Activated CD4-positive, alpha-beta T cell treated with anti-CD3 and anti-CD28 coated beads for 1 hour (primary cell): ENCODE measurements at places on chromosomes 16 and 17.

DNA sequence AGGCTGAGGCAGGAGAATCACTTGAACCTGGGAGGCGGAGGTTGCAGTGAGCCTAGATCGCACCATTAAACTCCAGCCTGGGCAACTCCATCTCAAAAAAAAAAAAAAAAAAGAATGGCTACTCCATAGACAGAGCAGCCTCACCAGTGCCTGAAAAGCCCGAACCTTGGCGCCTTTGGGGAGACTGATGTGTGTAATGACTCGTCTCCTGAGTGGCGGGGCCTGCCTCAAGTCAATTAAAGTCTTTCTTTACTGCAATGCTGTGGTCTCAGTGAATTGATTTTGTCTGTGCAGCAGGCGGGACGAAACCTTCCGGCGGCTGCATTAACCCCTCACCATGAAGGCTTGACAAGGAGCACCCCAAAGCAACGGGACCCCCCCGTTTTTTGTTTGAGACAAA, 3.5 kb upstream of the UQCC4 start:
- no peak for DNase-seq

GRCh38 chr16:3274490-3274889, 8.8 kb upstream of the ZNF263 start:
- DNase-seq, result no peak

DNA sequence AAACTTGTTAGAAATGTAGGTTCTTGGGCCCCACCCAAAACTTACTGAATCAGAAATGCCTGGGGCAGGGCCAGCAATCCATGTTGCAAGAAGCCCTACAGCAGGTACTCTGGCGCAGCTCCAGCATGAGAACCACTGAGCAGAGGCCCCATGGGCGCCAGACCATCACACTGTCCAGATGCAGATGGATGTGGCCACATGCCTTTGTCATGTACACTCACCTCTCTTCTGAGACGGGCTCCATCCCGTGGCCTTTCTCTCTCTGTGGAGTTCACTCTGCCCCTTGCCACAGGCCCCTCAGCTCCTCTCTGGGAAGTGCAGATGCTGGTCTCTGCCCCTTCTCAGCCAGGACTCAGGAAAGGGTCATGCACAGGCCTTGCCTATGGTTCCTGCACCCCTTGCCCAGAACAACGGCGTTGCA, 2.3 kb upstream of the CCNF start:
- DNase-seq, result no peak

DNA sequence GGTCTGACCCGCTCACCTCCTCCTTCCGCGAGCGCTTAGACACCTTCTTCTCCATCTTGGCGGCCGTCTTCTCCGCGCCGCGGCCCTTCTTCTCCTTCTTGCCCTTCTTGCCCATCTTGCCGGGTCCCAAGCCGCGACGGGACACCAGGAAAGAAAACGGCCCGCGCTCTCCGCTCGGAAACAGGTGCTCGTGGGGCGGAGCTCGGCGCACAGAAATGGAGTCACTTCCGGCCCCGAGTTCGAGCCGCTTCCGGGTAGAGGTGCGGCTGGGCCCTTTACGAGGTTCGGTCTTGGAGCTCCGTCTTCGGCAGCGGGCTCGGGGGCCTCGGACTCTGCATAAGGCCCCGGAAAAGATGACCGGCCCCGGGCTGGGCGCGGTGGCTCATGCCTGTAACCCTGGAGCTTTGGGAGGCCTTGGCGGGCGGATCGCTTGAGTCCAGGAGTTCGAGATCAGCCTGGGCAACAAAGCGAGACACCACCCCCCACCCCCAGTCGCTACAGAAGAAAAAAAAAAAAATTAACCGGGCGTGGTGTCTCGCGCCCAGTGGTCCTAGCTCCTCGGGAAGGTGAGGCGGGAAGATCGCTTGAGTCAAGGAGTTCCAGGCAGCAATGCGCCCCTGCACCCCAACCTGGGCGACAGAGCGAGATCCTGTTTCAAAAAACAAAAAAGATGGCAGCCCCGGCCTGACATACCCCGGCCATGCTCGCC, at the start of gene KLHDC4:
Gene KLHDC4, minus strand, starts transcription at position 211 of the 709 bp plus-strand sequence. Its CDS starts 96 bp downstream, at position 115.
- peak; percentile 84 for DNase-seq

DNA sequence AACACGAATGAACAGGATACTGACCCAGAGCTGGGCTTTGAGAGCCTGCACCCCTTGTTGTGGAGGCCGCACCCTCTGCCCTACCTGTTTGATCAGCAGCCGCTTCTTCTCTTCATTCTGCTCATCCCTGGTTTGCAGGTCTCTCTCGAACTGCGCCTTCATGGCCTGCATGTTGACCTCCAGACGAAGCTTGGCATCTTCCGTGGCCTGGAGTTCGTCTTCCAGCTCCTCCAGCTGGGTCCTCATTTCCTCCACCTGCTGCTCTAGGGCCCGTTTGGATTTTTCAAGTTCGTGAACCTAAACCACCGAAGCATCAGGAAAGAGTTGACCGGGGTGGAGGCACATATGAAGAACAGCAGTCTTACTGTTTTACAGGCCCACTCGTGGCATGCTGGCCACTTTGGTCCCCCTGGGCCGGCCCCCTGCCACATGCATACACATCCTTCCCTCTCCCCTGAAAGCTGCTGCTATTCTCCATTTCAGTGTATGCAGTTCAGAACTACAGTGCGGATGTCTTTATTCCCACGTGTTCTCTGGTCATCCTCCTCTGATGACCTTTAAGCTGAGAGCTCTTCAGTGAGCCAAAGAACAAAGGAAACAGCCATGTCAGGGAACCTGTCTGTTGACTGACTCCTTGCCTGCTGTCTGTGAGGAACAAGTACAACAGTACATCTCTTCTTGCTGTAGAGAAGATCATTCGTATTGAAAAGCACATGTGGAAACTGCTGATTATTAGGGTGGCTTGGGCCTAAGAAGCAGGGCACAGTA, 54.8 kb downstream of the NDEL1 start:
- DNase-seq, result no peak

GRCh38 chr17:19533036-19533717, 477 bp upstream of the SLC47A1 start:
- no peak for DNase-seq

DNA sequence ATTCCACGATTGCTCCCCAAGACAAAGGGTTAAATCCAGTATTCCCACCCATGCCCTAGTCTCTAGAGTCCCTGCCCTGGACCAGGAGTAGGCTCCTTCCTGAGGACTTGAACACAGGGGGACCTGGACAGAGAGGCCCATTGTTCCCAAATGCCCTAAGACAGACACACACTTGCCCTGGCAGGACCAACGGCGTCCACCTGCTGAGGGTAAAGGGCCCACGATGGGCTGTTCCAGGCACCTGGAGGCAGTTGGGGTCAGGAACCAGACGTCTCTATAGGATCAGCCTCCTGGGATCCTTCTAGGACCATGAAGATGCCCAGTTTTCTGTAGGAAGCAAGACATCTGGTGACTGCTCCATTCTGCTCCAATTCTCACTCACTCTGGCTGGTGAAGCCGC, 39.3 kb downstream of the TNFRSF13B start:
- no peak for DNase-seq

DNA sequence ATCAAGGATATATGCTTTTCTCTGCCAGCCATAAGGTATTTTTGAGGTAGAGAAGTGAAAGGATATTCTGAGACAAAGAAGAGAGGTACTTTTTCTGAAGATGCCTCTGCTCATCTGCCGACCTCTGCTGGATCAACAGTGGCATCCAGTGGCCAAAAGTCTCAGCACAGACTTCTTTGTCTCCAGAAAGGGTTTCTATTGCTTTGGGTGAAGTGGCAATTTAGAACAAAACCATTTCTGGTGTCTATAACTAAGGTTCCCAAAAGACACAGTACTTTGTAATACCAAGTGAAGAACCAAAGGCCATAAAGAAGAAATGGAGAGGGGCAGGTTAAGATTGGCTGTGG, 155.2 kb upstream of the C17orf78 start:
- DNase-seq, result no peak

- DNase-seq, result no peak
These were observed 40.1 kb downstream of the CMC2 start for GRCh38 chr16:80966617-80967016.

DNA sequence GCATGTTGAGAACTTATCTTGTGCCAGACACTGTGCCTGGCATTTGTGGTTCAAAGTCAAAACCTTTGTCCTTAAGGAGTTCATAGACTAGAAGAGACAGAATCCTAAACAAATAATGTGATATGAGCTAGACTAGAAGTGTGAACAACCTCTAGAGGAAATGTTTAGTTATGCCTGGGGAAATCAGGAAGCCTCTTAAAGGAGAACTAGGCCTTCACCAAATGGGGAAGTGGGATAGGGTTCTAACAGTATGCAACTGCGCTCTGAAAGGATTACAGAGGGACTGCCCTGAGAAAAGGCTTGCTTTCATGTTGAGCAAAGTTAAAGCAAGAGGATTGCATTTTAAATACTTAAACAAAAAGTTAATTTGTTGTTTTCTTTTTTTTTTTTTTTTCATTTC, 4.9 kb downstream of the RUNDC1 start:
- DNase-seq, result no peak

DNA sequence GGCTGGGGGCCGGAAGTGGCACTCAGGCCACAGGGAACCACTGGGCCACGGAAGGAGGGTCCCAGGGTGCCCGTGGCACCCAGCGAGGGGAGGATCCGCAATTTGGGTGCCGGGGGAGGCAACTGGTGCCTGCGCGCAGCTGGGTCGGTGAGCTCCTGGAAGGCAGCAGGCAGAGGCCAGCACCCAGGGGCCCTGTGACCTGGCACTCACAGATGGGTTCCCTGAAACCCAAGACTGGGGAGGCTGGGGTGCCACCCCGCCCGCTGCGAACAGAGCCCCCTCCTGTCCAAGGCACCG, 663 bp downstream of the SSTR5 start:
- no peak for DNase-seq

- DNase-seq, result no peak
These were observed 15.9 kb downstream of the POLR3E start for GRCh38 chr16:22312897-22313781.

DNA sequence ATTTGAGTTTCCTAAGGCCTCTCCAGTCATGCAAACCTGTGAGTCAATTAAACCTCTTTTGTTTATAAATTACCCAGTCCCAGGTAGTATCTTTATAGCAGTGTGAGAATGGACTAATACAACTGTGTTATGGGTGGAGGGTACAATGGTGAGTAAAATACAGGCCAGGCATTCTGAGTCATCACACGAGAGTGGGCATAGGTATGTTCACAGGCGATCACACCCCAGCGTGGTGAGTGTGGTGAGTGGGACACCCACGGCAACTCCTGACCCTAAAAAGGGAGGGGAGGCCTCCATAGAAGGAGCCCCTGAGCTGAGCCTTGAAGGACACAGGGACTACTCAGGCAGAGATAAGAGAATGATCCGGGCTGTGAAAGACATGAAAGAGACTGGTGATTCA, 22.6 kb upstream of the MAPT start:
- DNase-seq, result no peak

DNA sequence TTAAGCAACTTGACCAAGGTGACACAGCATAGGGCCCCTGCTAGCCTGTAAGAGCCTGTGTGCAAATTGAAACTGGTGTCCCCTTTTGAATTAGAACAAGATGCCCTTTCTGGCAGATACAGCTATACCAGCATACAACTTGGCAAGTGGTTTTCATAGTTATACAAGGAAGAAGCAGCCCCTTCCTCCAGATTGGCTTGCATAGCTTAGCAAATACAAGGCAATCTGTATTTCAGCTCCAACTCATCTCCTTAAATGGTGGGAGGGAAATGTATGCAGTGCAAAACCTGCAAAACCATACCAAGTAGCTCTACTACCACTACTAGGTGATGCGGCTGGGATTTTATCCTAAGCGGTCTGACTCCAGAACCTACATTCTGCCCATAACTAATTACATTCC, 427.1 kb downstream of the HAPSTR1 start:
- DNase-seq, result no peak

- DNase-seq, result no peak
These were observed 9.4 kb upstream of the CMTM4 start for GRCh38 chr16:66705790-66706505.

- no peak for DNase-seq
These were observed 53.1 kb downstream of the CMIP start for GRCh38 chr16:81497690-81498089.

- DNase-seq, result no peak
These were observed at the start of gene TBX2 for GRCh38 chr17:61399131-61400065. TBX2 (plus strand) TSS chr17:61399843; CDS start chr17:61400177, 334 bp downstream.

DNA sequence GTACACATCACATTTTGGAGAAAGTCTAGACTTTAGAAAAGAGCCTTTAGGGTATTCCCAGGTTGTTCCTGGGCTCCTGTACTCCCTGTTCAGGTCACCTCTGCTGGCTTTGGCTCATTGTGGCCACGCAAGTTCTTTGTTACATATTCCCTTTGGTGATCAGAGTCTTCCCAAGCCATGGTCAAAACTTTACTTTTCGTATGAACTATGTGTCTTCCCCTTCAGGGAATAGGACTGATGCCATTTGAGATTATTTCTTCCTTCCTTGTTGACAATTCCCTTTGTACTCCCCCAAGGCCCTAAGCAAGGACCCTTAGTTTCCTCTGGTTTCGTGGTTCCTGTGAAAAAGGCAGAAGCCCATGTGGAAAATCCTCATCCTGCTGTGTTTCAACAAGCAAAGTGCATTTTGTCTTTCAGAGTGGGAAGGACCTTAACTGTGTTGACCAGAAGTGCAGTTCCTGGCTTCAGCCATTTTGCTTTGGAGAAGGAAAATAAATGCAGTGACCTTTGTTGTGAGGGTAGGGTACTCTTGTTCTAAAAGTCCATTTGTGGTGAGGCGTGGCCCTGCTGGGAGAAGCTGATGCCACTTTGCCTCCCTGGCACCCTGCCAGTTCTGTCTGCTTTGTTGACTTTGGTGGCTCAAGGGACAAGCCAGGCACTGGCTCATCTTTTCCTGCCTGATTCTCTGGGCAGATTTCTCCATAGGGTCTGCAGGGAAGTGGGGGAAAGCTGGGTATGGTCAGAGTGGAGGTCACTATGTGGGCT, 55.1 kb downstream of the ZNRF1 start:
- no peak for DNase-seq

GRCh38 chr17:73358668-73359067, 46.9 kb upstream of the CDC42EP4 start:
- no peak for DNase-seq

GRCh38 chr17:46979147-46979863, at the start of gene RPRML:
RPRML (minus strand) TSS chr17:46979253; CDS start chr17:46979007, 246 bp downstream.
- DNase-seq, result no peak

DNA sequence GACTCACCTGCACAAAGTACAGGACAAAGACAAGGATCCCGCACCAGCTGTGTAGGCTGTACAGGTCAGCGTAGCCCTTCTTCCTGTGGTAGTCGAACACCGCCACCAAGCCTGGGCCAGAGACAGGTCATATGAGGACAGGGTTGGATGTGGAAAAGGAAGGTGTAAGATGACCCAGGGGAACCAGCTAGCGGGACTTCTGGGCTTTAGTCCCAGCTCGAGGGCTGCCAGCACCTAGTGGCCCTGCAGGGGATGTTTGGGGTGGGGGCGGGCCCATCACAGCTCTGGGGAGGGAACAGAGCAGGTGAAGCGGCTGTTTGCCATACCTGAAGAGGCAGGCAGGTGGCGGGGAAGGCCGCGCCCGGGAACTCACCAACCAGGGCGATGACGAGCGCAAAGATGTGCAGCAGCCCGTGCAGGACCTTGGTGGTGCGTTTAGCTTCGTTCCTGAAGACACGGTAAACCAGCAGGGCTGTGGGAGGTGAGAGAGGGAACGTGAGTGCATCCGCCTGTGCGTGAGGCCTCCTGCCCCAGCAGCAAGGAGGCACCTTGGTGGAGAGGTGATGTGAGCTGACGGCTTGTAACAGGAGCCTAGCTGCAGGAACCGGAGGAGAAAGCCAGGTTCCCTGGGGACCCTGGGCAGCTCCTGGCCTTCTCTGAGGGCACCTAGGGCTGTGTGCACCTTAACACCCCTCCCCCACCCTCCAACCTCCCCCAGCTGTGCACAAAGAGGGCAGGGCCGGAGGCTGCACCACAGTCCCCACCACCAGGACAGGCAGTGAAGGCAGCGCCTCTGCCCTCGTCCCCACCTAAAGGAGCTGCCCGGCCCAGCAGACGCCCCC, 10.2 kb downstream of the CYB561 start:
- no peak for DNase-seq
